ENCODE measurements at places on chromosomes 1 and 21.

GRCh38 chr1:162326559-162326958, 50.1 kb downstream of the SPATA46 start:
- H3K4me3 ChIP-seq, result no peak overlapping the region
- H3K4me1 ChIP-seq, result no peaks in the 10 kb centered on the region
- no peaks in the 10 kb centered on the region for H3K36me3 ChIP-seq
- peaks cover 14% of the 10 kb centered on the region for H3K27me3 ChIP-seq
- no peak overlapping the region for H3K27ac ChIP-seq
- DNase-seq, result no peak

DNA sequence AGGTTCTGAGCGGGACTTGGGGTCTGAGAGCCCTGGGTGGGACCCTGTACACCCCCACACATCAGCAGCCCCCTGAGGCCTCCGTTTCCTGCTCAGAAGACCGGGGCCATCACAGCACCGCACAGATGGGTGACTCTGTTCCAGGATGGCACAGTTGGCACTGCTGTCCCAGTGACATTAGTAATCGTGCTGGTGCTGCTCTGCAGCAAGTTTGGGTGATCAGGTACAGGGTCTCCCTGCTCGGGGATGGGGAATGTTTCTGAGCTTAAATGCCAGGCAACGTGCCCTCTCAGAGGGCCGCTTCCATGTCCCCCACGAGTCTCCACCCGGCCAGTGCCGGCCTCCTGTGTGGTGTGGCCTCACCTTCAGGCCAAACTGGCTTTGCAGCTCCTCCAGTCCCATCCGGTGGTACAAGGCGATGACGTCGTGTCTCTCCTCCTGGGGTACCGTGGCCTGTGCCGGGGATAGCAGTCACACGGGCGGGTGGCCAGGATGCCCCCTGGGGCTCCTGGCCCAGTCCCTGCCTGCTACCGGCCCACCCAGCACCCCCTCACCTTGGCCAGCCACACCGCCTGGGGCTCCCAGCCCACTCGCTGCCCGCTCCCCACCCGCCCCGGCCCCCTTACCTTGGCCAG, 17.1 kb downstream of the PRXL2B start:
- H3K27me3 ChIP-seq, result peaks cover 1% of the 10 kb centered on the region
- no peak overlapping the region for H3K27ac ChIP-seq
- DNase-seq, result no peak
- no peaks in the 10 kb centered on the region for H3K4me1 ChIP-seq
- no peak overlapping the region for H3K4me3 ChIP-seq

- DNase-seq, result no peak
- H3K27ac ChIP-seq, result no peak overlapping the region
- H3K27me3 ChIP-seq, result peaks cover 11% of the 10 kb centered on the region
- H3K4me1 ChIP-seq, result peaks cover 10% of the 10 kb centered on the region
- peaks cover 8% of the 10 kb centered on the region for H3K36me3 ChIP-seq
- no peak overlapping the region for H3K4me3 ChIP-seq
These were observed 4.3 kb upstream of the FUCA1 start for GRCh38 chr1:23872421-23872820.

GRCh38 chr1:152001631-152002584, 8.2 kb upstream of the S100A10 start:
- peaks cover 22% of the 10 kb centered on the region for H3K4me1 ChIP-seq
- H3K4me3 ChIP-seq, result no peak overlapping the region
- H3K27ac ChIP-seq, result no peak overlapping the region
- peak; percentile 84 for DNase-seq
- H3K27me3 ChIP-seq, result peaks cover 24% of the 10 kb centered on the region

DNA sequence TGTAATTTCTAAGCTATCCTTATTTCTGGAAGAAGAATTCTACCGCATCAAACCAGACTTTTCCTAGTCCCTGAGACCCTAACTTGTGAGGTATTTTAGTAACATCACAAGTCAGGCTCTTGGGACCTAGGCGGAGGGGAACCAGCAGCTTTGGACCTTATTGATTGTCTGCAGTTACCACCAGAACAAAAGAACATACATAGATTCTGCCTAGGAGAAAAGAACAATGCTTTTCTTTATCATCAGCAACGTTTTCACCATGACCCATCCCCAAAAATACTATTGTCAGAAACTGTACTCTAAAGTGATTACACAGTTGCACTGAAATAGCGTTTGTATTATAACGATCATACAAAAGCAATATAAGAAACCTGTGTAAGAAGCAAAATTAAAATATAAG, 860.4 kb downstream of the USP25 start:
- no peak for DNase-seq
- H3K4me3 ChIP-seq, result no peak overlapping the region
- H3K4me1 ChIP-seq, result no peaks in the 10 kb centered on the region
- no peaks in the 10 kb centered on the region for H3K27me3 ChIP-seq
- no peak overlapping the region for H3K27ac ChIP-seq
